Stimulated activated CD8-positive, alpha-beta memory T cell treated with anti-CD3 and anti-CD28 coated beads, Interleukin-15, amount 100 ng/mL, for 4 hours (primary cell): ENCODE measurements at places on chromosomes 12 and 14.

DNA sequence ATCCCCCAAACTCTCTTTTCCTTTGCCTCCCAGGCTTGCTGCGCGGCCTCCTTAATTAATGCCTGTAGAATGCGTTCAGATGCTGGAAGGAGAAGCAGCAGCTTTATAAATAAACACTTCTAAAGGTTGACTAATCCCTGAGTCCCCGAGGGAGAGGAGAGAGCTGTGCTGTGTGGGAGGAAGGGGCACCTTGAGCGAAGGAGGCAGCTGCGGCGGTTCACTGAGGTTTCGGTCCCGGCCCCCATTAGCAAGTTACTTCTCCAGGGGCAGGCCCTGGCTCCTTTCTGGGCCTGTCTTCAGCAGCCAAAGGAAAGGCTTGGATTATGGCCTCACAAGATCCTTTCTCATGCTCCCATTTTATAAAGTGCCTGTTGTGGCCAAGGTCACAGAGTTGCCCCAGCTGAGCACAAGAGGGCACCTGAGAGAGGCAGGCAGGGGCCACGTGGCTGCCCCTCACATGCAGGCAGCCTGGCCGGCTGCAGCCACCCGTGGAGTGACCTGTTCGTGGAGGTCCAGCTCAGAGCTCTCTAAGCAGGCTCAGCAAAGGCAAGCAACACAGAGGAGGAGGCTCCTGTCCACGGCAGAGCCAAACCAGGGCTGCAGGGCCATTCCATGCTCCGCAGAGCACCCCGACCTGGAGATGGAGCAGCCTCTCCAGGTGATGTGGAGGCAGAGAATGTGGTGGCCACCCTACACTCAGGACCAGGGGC lies 15.0 kb upstream of the CACNA2D4 start:
- DNase-seq: no peak

DNA sequence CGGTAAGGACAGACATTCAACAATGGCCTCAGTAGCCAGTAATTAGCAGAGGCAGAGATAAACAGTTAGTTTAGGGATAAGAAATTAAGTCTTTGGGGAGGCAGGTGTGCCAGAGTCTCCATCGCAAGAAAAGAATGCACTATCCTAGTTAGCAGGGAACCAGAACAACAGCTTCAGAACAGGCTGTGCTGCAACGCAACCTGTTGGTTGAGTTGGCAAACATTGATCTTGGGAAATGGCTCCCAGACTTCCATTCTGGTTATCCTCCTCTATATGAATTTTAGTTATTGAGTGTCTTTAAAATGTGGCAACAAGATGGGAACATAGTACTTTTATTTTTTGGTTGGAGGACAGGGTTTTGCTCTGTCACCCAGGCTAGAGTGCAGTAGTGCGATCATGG lies 12.3 kb upstream of the LEMD3 start:
- DNase-seq: no peak

DNA sequence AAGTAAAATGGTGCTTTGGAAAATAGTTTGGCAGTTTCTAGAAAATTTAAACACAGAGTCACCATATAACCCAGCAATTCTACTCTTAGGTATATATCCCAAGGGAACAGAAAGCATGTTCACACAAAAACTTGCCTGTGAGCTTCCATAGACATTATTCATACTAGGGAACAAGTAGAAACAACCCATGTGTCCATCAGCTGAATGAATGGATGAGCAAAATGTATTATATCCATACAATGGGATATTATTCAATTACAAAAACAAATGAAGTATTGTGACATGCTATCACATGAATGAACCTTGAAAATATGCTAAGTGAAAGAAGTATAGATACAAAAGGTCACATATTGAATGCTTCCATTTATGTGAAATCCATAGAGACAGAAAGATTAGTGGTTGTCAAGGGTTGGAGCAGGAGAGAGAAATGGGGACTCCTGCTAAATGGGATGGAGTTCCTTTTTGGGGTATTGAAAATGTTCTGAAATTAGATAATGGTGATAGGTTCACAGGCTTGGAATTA lies 7.9 kb downstream of the SLC10A1 start:
- DNase-seq: no peak

DNA sequence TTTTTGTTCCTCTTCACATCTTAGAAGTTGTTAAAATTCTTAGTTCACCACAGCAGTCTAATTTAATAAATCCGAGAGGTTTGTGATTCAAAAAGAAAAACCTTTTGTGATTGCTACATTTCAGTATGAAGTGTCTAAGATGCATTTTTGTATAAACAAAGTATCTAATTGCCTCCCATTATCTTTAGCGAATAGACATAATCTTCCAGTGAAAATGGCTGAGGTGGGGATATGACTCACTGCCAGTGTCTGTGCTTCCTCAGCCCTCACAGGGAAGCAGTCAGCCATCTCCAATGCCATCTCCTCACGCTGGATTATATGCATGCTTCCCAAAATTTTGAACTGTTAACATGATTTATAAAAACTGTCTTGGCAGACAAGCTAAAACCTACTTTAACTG lies 7.6 kb downstream of the GCH1 start:
- no peak for DNase-seq

DNA sequence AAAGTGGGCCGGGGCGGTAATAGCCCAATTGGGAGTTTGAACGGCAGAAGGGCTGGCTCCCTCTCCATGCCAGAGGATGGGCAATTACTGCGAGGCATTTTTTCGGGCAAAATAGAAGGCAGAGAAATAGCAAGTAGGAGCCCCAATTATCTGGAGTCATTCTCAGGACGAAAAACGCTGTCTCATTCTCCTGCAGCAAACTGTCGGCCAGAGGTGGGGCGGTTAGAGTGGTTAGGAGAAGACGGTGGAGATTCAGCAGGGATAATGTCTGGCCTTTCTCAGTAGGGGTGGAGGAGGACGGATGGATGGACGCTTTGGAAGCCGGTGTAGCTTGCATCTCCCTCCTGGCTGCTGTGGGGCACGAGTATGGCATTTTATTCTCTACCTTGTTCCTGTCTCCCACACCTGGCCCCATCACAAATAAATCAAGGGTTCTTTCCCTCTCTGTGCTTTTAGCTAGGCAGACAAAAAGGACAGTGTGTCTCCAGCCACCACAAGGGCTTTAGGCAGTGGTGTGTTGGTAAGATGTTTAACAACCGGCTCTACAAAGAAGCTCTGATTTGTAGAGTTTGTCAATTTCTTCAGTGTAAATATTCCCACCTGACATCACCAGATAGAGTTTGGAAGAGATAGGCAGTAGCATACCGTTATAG lies 140.5 kb upstream of the LHX5 start:
- DNase-seq: no peak

- DNase-seq: no peak
These were observed 42.2 kb upstream of the CRACR2A start for GRCh38 chr12:3795066-3795465.

DNA sequence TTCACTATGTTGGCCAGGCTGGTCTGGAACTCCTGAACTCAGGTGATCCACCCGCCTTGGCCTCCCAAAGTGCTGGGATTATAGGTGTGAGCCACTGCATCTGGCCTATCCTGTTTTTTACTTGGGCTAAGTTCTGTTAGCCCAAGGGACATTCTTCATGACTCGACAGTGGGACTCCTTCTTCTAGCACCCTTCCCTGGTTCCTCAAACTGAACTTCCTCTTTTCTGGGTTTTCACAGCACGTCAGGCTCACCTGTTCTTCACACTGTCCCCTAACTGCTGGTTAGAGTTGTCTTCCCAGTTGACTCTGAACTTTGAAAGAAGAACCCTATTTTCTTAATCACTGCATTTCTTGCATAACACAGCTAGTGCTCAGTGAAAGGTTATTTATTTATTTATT lies 22.5 kb downstream of the CABP1 start:
- DNase-seq: no peak

GRCh38 chr12:107411792-107412535 lies 273.6 kb upstream of the PWP1 start:
- DNase-seq: no peak

DNA sequence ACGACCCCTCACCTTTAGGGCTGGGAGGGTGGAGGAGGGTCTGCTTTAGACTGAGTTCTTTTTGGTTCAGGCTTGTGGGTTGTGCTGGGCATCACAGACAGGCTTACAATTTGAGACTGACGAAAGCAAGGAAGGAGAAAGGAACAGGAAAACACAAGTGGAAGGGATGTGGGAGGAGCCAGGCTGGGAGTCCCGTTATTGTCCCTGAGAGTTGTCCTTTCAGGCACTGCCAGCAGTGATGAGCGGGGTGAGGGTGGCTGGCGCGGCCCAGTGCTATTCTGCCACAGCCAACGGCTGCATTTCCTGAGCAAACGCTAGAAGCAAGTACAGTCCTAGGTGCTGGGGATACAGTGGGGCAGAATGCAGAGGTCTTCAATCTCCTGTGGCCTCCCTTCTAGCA lies 29.2 kb upstream of the TSPAN9 start:
- no peak for DNase-seq

- no peak for DNase-seq
These were observed 52.7 kb upstream of the ZDHHC17 start for GRCh38 chr12:76711241-76711640.
